ENCODE measurements at places on chromosomes 4 and X.
A peak's percentile ranks its signal among the peaks of the same experiment; 100 is the strongest.

GRCh38 chrX:109475174-109475891, 6.6 kb downstream of the GUCY2F start:
- DNase-seq = no peak

DNA sequence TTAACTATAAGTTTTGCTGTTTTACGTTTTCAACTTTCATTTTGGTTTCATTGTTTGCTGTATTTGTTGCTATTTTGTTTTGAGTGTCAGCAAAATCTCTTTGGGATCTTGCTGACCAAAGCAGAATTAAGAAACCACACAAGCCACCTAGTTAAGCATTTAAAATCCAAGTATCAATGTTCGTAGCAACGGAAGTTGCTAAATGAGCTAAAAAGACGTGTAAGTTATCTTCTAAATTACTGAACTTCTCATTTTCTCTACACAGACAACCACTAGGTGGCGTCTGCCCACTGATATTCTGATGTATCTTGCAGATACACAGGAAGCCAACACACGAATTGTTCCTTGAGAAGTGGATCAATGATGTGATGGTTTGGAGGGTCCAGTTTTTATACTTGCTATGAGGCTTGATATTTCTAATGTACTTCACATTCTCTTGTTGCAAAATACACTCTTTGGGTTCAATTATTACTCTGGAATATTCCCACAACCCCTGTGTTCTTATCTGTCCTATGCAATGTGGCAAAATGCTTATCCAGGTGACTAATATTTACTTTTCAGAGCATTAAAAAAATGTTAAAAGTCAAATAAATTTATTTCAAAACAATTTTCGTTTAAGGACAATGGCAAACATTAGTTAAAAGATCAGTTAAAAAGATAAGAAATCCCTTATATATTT, 250.5 kb downstream of the TECRL start:
- DNase-seq = no peak

GRCh38 chrX:18647621-18648020, 24.3 kb downstream of the RS1 start:
- no peak for DNase-seq

DNA sequence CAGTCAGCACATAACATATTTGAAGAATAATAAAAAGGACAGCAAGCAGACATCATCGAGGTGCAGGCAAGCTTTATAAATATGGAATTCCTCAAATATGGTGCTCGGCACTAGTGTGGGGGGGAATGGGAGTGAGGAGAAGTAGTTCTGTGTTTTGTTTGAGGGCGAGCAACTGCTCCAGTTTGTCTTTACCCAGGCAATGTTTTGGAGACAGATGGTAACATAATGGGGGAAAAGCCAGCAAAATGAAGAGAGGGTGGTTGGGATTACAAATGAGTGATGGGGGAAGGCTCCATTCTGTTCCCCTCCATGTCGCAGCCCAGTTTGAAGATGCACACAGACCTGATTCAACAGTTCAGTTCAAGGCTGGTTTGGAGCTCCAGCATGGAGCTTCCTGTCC, 572.9 kb upstream of the DIPK2B start:
- no peak for DNase-seq

GRCh38 chr4:155953151-155954117, at the start of gene CTSO:
Gene CTSO (minus strand): TSS chr4:155953866. CDS start chr4:155953847, 19 bp downstream.
- DNase-seq = peak; percentile 39

DNA sequence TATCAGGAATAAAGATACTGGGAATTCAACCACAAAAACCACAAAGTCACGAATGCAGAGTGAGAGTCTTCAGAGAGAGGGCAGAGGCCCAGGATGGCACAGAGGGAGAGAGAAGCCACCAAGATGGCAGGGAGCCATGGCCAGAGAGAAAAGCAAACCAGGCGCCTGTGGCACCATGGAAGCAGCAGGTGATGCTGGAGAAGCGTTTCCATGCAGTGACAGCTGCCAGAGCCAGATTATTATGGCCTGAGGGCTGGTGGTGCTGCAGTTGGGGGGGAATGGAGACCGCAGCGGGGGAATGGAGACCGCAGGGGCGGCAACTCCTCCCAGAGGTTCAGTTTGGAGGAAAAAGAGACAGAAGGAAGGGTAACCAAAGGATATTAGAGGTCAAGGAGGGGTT, 5.8 kb downstream of the TAFAZZIN start:
- no peak for DNase-seq

DNA sequence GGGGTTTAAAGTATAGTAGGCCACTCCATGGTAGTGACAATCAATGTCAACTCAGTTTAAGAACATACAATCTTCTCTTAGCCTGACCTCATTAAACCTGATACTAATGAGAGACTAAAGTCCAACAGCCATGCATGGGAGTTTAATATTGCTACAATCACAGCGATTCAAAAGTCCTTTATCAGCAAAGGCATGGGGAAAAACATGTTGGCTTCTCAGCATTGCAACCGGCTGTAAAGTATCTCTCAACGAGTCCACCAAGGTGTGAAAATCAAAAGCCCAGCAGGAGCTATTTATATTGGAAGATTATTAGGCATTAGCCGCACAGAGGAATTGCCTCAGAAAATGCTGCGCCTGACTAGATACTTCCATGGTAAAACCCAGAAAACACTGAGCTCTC, 256.7 kb upstream of the PGRMC2 start:
- no peak for DNase-seq

DNA sequence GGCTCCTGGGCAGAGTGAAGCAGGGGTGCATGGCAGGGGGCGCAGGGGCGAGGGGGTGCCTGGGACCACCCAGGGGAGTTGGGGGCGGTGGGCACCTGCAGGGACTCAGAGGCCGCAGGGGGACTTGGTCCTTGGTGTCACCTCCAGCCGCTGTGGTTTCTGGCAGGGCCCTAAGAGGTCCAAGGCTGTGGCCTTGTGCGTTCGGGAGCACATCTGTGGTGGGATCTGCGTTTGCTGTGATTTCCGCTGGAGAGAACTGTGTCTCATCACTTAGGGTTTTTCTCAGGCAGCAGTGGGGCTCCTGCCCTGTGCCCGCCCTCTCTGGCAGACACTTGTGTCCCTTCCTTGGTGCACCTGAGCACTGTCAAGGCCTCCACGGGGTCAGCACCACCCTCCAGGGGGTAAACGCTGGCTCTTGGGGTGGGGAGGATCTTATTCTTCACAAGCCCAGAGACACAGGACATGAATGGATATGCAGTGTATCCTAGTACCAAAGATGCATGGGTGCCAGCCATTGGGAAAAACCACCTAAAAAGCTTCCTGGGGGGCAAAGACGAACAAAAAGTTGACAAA, 66.5 kb downstream of the ACOX3 start:
- DNase-seq = no peak

- DNase-seq = no peak
Measured at GRCh38 chrX:39911278-39911897, 186.4 kb downstream of the BCOR start.

DNA sequence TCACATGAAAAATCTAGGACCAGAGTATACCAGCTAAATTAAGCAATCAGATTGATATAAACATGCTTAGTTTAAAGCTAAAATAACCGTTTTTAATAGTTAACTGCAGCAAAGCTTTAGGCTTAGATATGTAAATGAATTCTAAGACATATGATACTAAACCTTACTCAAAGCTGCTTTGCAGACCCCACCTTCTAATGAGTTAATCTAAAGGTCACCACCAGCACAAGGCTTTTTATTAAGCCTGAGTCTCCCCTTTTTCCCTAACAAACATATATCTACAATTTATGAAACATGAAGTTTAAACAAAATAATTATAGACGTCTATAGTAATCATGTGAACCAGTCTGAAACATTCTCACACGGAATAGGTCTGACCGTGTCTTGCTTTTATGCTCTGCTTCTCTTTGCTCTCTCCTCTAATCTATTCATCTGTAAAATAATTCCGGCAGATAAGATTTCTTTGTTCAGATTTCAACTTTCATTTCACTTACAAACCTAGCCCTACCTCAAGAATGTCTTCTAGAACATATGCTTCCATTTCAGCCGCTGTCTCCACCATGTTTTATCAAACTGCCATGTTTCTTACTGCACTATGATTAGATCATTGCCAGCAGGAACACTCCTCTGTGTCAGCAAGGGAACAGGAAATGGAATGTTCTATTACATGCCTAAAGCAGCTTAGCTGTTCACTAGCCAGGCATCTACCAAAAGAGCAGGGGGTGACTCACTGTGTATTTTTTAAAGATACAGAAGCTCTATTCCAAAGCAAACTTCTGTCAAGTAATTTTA, 35.9 kb downstream of the ANKRD17 start:
- peak; percentile 10 for DNase-seq

DNA sequence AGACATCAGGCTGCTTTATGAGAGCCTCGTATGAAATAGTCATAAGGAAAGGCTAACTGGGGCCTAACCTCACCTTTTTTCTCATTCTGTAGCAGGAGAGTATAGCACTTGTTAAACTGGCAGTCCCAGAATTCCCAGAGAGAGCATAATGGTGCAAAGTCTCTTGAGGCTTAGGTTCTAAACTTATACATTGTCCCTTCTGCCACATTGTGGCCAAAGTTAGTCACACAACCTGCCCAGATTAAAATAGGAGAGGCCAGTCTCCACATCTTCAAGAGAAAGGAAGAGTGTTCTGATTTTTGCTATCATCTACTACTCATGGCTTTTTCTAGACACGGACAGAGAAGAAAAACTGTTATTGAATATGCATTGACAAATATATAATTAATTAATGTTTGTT, 1588.9 kb upstream of the PCDH7 start:
- DNase-seq = no peak

DNA sequence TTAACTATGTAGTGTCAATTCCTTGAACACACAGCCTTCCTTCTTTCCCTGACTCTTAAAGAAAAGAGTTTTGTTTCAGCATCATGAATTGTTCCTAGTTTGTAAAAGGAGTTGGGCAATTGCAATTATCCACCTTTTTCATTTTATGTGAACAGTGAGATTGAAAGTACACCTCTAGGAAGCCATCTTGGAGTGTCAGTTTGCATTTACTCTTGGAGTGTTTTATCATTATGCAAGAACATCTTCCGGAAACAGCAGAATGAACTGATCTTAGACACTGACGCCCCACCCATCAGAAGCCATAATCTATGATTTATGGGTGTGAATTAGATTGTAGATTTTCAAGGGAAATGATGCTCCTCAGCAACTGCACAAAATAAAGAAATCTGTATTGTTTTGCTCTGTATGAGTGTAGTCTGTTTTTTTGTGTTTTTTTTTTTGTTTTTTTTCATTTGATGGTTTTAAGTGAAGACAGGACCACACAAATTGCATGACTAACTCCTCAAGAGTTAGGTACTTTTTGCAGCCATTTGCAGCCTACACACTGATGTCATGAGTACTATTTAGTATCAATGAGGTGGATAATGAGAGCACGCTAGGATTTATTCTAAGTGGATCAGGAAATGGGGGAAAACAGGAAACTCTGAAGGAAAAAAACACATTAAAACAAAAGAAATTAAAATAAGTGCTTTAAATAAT, 19.5 kb upstream of the FGF2 start:
- DNase-seq = no peak

Measured in stimulated activated CD4-positive, alpha-beta T cell treated with anti-CD3 and anti-CD28 coated beads, Interleukin-15, amount 100 ng/mL, for 1 hour (primary cell).